ENCODE measurements at places on chromosomes 11 and 22. TPM values are rescaled to one million over a fixed set of nuclear protein-coding genes. Genes with fewer than 3 reads are reported as not detected.

The MYO7A gene
- total RNA-seq = 4.0 TPM

- ATAC-seq = no peak
Measured at GRCh38 chr11:26839911-26840698, 118.2 kb upstream of the SLC5A12 start.

The ROBO3 gene
- total RNA-seq = 8.1 TPM

GRCh38 chr22:26041931-26042330 lies 127.3 kb upstream of the SEZ6L start:
- ATAC-seq = no peak

- no peak for ATAC-seq
Measured at GRCh38 chr11:72932132-72932570, 117.9 kb downstream of the ATG16L2 start.

DNA sequence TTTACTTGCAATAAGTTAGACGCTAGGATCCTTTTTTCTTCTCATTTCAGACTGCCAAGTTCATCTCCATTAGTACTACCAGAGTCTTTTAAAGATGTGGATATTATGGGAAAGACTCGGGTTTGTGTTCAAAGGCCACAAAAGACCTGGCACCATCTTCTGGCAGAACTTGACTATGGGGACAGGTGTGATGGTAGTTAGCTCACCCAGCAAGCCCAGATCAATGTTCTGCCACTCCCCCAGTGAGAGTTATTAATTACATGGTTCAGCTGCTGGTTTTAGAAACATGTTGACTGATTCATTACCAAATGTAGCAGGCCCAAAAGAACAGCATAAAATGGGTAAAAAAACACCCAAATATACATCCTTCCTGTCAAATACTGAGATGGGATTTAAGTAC lies 333.5 kb upstream of the PITPNB start:
- no peak for ATAC-seq

- ATAC-seq = no peak
Measured at GRCh38 chr22:20863366-20863765, 4.6 kb downstream of the SNAP29 start.

The SEPTIN3 gene
- 2.1 TPM for total RNA-seq

- peak; percentile 58 for ATAC-seq
Measured at GRCh38 chr11:22624742-22625447, 728 bp downstream of the FANCF start.

GRCh38 chr11:62499944-62500649 lies 46.5 kb downstream of the AHNAK start:
- no peak for ATAC-seq

GRCh38 chr11:64728757-64729365 lies 5.9 kb upstream of the NRXN2 start:
- ATAC-seq = no peak

The SMC1B gene
- total RNA-seq = 0.43 TPM

- ATAC-seq = no peak
Measured at GRCh38 chr11:126482586-126483108, 127.2 kb downstream of the ST3GAL4 start.

The RGL4 gene
- 10.4 TPM for total RNA-seq

GRCh38 chr11:32333320-32333991 lies 101.9 kb downstream of the WT1 start:
- peak; percentile 59 for ATAC-seq

DNA sequence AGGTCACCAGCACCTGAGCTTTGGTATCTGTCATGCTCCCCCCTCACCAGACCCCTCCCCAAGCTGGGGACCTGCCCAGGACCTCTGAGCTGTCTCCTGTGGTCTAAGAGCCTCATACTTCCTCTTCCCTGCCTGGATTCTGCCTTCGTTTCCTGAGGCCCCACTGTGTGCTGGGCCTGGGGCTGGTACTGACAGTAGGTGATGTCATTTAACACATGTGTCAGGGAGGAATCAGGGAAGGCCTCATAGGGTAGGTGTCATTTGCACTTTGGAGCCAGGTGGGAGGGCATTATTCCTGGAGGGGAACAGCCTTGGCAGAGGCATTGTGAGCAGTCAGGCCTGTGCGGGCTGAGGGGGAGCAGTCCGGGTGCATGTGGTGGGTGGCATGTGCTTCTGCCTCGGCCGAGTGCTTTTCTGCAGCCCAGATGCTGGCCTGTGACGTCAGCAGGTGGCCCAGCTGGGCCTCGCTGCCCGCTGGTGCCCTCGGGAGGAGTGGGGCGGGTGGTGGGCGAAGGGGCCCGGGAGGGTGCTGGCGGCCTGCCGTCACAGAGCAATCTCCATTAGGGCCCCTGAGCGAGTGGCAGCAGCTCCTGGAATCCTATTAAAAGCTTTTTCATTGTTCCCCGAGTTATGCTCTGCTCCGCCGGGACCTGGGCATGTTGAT lies 9.1 kb downstream of the FLRT1 start:
- no peak for ATAC-seq

DNA sequence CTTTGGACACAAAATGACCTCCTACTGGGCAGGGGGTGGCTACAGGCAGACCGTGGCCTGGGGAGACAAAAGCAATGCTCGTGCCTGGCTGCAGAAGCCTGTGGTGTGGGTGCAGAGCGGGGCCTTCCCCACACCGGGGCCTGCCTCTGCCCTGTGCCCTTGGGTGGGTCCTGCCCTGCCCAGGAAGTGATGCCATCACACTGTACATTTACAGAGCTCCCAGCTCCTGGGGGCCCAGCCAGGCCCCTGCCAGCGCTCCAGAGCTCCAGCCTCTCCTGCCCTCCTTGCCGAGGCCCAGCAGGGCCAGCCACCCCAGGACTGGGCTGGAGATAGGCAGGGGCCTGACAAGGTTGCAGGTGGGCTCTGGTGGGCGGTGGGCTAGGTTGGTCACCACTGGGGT lies 40.1 kb downstream of the MUC5B start:
- ATAC-seq = peak; percentile 36

The KDM4E gene
- total RNA-seq = not detected

The RIBC2 gene
- total RNA-seq = 6.5 TPM

The OR52B2 gene
- total RNA-seq = not detected

- ATAC-seq = peak; percentile 71
Measured at GRCh38 chr22:44455151-44455962, 42.7 kb downstream of the RTL6 start.

The MS4A8 gene
- total RNA-seq = not detected

DNA sequence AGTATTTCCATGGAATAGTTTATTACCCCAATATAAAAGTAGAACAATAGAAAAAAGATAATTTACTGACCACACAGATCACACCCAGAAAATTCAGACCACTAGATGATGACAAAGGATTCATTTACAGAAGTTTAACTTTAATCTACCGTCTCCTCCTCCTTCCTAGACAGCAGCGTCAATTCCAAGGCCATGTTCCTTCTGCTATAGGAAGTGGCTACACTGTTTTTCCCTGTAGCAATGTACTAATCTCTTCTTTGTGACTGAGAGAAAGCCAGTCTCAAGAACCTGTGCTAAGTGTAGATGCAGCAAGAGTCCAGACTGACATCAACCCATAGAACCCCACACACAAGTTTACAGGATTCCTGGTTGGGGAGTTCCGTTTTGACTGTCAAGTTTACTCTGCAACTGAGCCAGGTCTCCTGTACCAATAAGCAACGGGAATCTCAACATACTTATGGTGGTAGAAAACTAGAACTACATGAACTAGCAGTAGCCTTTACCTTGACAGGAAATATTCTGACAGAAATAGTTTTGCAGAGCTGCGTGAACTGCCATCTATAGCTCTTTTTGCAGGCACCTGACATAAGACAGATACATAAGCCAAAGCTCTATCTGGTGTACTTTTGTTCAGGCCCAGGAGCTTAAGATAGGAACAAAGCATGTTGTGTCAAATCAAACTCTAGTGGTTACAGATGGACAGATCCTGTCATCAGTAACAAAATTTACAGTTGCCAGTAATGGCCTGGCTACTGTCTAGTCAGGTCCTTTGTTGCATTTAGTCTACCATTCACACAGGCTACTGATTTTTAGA lies 42.9 kb downstream of the MRTFA start:
- peak; percentile 58 for ATAC-seq

The OR52I1 gene
- total RNA-seq = 0.13 TPM

The APOA1 gene
- 0.37 TPM for total RNA-seq

GRCh38 chr11:121899520-121899919 lies 216.5 kb downstream of the BLID start:
- no peak for ATAC-seq

GRCh38 chr11:83044958-83045712 lies 26.6 kb downstream of the RAB30 start:
- peak; percentile 89 for ATAC-seq
